Ascending aorta (tissue), 2 donors: ENCODE measurements at places on chromosomes 6 and 20.

DNA sequence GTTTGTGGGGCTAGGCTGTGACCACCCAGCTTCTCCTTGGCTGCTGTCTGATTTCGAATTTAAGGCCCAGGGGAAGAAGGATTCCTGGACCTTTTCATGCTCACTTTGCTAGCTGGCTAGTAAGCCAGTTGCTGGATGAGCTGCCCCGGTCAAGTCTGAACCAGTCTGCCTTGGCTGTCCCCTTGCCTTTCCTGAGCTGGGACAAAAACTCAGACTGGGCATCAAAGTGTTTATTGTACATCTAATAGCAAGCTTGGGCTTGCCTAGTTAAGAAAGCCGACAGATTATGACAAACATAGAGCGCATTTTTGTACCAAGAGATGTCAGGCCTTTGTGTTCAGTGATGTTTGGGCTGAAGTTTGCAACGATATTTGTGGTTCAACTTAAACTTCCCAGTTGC is 750 bp upstream of the PAK5 start:
- no peak for DNase-seq

GRCh38 chr20:33910056-33910455 is 83.7 kb upstream of the RALY start:
- DNase-seq: no peak

GRCh38 chr6:138817799-138818198 is 21.9 kb downstream of the ECT2L start:
- no peak for DNase-seq

GRCh38 chr6:26116267-26116666 is 29.0 kb downstream of the HFE start:
- DNase-seq: no peak

- DNase-seq: no peak
These were observed 38.5 kb downstream of the TSPYL4 start for GRCh38 chr6:116215414-116215813.

DNA sequence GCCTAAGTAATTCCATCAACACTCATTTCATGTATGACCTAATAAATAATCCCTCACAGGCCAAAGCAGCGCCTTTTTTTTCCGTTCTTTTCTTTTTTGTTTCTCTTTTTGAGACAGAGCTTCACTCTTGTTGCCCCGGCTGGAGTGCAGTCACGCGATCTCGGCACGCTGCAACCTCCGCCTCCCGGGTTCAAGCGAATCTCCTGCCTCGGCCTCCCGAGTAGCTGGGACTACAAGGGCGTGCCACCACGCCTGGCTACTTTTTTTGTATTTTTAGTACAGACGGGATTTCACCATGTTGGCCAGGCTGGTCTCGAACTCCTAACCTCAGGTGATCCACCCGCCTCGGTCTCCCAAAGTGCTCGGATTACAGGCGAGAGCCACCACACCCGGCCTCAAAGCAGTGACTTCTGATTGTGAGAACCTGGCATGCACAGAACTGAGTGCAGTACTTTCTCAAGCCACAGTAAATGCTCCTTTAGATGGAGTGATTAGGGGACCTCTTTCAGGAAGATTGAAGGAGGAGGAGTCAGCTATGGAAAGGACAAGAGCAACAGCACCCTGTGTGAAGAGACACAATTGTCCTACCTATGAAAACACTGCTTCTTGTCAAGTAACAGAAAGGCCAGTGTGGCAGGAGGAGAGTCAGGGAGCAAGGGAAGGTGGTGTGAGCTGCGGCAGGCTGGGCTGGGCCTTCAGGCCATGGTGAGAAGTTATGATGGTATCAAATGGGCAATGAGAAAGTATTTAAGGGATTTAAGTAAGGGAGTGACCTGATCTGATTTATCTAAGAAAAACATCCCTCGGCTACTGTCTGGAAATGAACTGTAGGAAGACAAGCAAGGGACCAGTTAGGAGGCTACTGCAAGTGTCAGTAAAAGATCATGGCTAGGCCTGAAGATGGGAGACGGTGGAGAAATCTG is 1.7 kb upstream of the SCAF8 start:
- DNase-seq: no peak

GRCh38 chr20:7695635-7696034 is 244.6 kb downstream of the HAO1 start:
- no peak for DNase-seq

GRCh38 chr6:149470948-149471347 is 13.9 kb downstream of the ZC3H12D start:
- no peak for DNase-seq

GRCh38 chr20:59994697-59995122 is 36.5 kb downstream of the CDH26 start:
- DNase-seq: no peak

- no peak for DNase-seq
These were observed 28.8 kb upstream of the HMGA1 start for GRCh38 chr6:34207695-34208443.

DNA sequence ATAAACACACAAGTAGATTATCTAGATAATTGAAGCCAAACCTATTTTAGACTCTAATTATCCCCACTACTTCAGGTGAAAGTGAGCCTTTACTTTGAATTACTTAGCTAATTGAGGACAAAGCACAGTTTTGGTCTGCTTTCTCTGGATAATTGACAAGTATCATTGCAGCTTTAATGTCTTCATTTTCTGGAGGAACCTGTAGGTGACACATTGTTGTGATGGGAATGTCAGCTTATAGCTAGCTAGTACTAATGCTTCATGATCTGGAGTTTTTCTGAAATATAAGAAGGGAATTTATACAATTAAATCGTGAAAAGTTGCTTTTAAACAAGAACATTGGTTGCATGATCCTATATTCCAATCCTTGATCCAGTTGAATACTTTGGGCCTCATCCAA is 319.3 kb upstream of the CITED2 start:
- no peak for DNase-seq
